ENCODE measurements at places on chromosomes 11 and 22.
A peak's percentile ranks its signal among the peaks of the same experiment; 100 is the strongest.

GRCh38 chr22:44648821-44649565 is 53.0 kb upstream of the PRR5 start:
- DNase-seq = no peak

- DNase-seq = no peak
Measured at GRCh38 chr11:97687111-97687510, 1297.3 kb downstream of the JRKL start.

- no peak for DNase-seq
Measured at GRCh38 chr11:45580399-45580798, 85.0 kb downstream of the CHST1 start.

GRCh38 chr11:97794876-97795275 is 1225.9 kb upstream of the CNTN5 start:
- DNase-seq = no peak

DNA sequence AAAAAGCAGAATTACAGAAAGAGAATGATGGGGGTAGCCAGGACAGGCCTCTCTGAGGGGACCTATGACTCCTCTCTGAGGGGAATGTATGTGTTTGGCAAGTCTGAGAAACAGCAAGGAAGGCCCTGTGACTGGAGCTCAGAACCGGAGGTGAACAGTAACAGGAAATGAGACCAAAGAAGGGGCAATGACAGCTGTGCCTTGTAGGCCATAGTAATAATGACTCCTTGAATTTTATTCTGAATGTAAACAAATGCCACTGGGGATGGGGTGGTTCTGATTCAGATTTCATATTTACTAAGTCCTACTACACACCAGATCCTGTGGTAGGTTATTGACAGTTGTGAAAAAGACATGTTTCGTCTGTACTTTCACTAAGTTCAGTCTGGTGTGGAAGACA is 52.8 kb upstream of the APOA1 start:
- DNase-seq = no peak

GRCh38 chr22:38414009-38414395 is 41.0 kb downstream of the KCNJ4 start:
- DNase-seq = no peak

DNA sequence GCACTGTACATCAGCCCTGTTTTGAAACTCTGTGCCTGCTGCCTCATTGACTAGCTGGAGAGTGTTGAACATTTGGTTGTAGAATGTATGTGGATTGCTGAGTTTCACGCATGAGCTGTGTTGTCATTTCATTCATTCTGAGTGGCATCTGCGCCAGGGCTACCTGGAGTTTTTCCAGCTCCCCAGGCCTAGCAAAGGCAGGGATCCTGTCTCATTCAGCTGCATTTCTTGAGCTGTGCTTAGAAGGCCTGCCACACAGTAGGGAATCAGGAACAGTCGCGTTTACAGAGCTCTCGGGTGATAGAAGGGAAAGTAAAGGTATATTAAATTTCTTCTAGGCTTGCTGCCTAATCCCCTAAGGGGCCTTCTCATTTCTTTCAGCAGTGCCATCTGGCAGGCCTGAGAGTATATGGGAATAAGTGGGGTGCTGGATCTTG is 44.3 kb downstream of the PTPRJ start:
- DNase-seq = no peak

DNA sequence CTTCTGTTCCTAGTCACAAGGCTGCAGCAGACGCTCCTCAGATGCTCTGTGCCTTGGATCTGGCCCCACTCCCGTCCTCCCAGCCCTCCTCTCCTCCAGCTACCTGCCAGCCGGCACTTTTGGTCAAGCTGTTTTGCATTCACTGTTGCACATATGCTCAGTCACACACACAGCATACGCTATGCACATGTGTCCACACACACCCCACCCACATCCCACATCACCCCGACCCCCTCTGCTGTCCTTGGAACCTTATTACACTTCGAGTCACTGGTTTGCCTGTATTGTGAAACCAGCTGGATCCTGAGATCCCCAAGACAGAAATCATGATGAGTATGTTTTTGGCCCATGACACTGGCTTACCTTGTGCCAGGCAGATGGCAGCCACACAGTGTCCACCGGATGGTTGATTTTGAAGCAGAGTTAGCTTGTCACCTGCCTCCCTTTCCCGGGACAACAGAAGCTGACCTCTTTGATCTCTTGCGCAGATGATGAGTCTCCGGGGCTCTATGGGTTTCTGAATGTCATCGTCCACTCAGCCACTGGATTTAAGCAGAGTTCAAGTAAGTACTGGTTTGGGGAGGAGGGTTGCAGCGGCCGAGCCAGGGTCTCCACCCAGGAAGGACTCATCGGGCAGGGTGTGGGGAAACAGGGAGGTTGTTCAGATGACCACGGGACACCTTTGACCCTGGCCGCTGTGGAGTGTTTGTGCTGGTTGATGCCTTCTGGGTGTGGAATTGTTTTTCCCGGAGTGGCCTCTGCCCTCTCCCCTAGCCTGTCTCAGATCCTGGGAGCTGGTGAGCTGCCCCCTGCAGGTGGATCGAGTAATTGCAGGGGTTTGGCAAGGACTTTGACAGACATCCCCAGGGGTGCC is 109.8 kb downstream of the BCR start:
- DNase-seq = peak; percentile 27

DNA sequence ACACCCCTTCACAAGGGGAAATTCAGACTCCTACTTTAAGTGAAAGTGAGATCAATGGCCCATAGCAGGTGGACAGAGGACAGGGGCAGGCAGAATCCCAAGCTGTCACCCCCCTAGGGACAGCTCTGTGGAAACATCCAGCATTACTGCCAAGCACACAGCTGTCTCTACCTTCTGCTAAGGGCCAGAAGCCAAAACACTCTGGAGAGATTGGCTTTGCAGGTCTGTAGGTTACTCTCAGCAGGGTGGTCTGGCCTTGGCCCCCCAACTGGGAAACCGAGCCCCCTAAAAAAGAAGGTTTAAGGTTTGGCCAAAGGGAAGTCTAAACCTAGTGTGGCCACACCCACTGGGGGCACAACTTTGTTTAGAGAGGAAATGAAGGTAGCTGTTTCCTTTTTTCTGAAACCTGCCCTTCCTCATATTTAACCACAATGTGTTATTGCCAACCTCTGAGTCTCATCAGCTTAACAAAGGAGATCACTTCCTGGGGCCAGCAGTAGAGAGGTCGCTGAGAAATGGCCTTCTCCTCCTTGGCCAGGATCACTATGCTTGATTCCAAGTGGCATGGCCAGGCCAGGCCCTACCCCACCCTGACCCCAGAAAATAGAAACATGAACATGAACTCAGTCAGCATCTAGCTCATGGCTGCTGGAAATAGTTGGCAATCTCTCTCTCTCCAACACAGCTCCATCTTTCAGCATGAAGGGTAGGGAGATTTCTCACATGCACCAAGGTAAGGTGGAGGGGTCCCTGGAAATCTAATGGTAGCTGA is 25.9 kb upstream of the SCARF2 start:
- DNase-seq = no peak

GRCh38 chr11:109384873-109385272 is 37.1 kb upstream of the C11orf87 start:
- no peak for DNase-seq

- no peak for DNase-seq
Measured at GRCh38 chr11:44835938-44836337, 109.2 kb downstream of the TSPAN18 start.

GRCh38 chr11:2889362-2890273 is 4.0 kb upstream of the CDKN1C start:
- no peak for DNase-seq

- no peak for DNase-seq
Measured at GRCh38 chr11:21511835-21512440, 680.9 kb upstream of the ANO5 start.

- no peak for DNase-seq
Measured at GRCh38 chr22:41987276-41987675, 11.3 kb upstream of the WBP2NL start.

- no peak for DNase-seq
Measured at GRCh38 chr11:119363081-119363850, 16.8 kb upstream of the MFRP start.

DNA sequence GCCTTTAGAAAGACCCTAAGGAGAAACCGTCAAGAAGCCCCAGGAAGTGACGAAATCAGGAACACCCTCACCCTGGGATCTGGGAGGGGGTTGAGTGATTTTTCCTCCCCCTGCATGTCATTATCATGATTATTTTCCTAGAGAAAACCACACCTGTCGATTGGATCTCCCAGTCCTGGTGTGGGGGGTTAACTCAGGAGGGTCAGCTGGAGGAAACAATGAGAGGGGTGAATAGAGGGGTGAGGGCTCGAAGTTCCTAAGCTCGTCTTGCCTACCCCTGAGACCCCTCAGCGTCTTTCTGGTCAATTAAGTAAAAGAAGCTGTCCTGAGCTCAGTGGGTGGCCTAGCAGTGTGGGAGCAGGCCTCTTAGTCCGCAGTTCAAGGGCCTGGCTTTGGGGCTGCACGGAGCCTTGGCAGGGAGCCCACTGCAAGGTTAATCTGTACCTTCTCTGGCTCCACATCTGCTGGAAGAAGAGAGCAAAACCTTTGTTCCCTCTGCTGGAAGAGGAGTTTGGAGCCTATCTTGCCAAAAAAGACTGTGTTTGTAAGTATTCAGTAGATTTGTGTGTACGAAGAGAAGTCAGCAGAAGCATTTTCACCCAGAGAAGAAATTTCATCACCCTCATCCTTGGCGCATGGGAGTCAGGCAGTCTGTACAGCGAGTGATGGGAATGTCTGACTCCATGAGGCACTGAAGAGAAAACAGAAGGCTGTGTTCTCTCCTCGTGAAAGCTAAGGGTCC is 34.2 kb upstream of the FTH1 start:
- no peak for DNase-seq

DNA sequence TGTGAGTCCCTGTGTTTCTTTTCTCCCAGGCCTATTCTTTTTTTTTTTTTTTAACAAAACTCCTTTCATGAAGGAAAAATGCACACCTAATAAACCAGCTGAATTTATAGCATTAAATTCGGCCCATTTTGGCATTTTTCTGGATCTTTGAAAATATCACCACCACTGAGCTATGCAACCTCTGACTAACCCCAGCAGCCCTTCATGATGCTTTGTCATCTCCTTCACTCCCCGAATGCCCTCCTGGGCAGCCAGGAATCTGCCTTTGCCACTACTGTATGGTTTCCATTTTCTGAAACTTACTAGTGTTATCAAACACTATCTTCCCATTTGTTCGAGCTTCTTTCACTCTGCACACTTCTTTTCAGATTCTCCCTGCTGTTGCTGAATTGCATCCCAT is 97.9 kb downstream of the ZNF280B start:
- DNase-seq = no peak

GRCh38 chr11:86291466-86292262 is 10.4 kb upstream of the HIKESHI start:
- DNase-seq = no peak

DNA sequence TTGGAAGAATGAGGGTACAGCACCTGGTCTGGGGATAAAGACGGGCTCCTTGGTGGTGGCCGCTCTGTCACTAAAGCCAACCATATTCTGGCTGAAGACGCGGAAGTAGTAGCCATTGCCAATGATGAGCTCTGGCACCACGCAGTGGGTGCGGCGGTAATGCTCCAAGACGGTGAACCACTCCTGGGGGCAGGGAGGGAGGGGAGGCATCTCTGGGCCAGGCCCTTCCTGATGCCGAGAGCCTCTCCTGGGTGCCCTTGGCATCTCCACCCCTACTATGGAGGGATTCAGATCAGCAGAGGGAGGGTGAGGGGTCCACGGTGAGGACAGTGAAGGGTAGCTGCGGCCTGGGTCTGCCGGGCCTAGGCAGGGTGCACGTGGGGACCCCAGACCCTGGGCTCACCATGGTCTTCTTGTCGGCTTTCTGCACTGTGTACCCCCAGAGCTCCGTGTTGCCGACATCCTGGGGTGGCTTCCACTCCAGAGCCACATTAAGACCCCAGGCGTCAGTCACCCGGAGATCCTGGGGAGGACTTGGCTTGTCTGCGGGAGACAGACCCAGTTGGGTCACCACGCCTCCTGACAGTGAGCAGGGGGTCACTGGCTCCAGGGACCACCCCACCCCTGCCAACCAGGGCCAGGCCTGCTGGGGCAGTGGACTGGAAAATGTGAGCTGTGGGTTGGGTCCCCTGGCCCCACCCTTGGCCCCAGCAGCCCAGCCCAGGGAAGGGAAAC is 19.5 kb downstream of the MYBPC3 start:
- no peak for DNase-seq

DNA sequence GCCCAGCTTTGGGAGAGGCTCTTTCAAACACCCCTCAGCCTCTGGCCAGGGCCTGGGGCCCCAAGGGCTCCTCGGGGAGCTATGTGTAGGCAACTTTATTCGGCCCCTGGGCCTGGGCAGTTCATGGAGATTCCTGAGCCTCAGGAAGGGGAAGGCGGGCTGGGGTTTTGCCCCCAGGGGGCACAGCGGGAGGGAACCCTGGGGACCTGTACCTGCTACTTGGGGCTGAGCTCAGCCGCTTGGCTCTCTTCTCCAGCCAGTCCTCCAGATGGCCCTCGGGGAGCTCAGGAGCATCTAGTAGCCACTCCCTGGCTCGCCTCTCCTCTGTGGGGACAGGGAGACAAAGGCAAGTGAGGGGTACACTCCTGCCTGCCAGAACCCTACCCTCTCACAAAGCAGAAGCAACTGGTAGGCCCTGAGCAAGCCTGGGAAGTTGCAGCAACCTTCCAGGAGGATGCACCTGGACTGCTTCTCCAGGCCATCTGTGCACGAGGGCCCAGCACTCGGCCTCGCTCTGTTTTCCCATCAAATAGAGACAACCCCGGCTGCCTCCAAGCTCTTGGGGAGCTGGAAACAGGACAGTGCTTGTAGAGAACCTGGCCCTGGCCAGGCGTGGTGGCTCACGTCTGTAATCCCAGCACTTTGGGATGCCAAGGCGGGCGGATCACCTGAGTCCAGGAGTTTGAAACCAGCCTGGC is 18.5 kb downstream of the CABP7 start:
- DNase-seq = no peak

DNA sequence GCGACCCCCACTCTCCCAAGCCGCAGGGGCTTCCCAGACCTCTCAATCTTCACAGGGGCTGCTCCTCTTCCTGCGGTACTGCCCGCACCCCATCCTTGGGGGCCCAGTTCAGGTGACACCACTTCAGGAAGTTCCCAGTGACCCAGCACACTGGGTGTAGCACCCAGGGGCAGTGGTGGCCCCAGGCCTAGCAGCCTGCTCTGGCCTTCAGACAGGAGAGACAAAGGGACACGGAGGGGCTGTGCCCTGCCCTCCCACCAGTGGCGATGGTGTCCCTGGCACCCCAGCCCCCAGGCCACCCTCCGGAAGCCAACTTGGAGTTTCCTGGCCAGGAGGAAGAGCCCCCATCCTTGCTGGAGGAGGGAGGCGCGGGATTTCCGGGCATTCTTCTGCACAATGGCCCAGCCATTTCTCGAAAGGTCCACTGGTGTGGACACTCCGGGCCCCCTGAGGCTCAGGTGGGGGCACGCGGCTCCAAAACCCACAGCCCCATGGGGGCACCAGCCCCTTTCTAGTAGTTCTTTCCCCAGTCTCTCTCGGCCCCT is 978 bp upstream of the CLDN5 start:
- no peak for DNase-seq

GRCh38 chr11:65879617-65880016 is at the start of gene CTSW:
Gene CTSW, plus strand, starts transcription at chr11:65879837. Its CDS starts 18 bp downstream, at chr11:65879855.
- no peak for DNase-seq

DNA sequence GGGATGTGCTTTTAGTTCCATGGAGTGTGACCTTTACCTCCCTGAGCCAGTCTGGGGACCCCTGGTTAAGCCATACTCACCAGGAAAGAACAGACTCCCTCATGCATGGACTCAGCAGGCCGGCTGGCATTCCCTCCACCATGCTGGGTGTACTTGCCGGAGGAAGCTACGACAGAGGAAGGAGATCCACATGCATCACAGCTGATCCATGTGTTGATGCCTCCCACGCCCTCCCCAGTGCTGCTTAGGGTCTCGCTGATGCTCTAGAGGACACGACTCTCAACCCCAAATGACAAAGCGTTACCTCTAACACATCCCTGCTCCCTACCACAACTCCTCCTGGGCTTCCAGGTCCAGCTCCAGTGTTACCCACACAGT is 39.8 kb downstream of the GAB4 start:
- DNase-seq = no peak

- DNase-seq = no peak
Measured at GRCh38 chr11:126212089-126212660, 593 bp downstream of the FAM118B start.

All from stimulated activated CD8-positive, alpha-beta memory T cell treated with anti-CD3 and anti-CD28 coated beads, Interleukin-15, amount 100 ng/mL, for 24 hours (primary cell).